MCF 10A (cell line): ENCODE measurements at places on chromosomes 11 and 22. TPM values are rescaled to one million over a fixed set of nuclear protein-coding genes. Genes with fewer than 3 reads are reported as not detected.

DNA sequence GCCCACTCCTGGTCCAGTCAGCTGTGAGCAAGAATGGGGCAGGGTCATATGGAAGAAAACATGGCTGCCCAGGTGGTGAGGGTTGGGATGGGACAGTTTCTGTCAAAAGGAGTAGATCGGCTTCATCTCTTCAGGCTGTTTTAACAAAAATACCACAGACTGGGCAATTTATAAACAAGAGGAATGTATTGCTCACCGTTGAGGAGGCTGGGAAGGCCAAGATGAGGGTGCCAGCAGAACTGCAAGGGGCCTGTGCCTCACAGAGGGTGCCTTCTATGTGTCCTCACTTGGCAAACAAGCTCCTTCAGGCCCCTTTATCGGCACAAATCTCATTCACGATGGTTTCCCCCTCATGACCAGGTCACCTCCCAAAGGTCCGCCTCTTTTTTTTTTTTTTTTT lies 18.1 kb upstream of the RELT start:
- peaks cover 41% of the 10 kb centered on the region for H3K36me3 ChIP-seq
- DNase-seq = no peak
- no peaks in the 10 kb centered on the region for H3K4me1 ChIP-seq
- no peaks in the 10 kb centered on the region for H3K27me3 ChIP-seq

DNA sequence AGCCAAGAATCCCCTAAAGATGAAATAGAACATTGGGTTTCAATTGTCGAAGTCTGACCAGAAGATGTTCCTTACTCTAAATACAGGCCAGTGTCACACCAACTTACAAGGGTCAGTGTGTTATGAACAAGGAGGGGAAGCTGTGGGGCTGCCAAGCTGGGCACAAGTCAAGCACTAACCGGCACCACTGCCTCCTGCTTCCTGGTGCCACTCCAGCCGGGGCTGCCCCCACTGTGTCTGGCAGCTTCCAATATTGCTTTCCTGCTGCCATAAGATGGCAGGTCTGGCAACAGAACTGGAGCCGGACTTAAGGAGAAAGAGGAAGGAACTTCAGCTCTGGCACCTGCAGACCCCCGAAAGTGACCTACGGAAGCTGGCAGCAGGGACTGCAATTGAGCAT lies 13.7 kb upstream of the VPS37C start:
- no peak overlapping the region for H3K27ac ChIP-seq
- peaks cover 9% of the 10 kb centered on the region for H3K4me1 ChIP-seq
- H3K36me3 ChIP-seq = peaks cover 4% of the 10 kb centered on the region
- H3K27me3 ChIP-seq = peaks cover 67% of the 10 kb centered on the region
- H3K4me3 ChIP-seq = no peak overlapping the region
- DNase-seq = no peak

GRCh38 chr11:44014968-44015623 lies 32.7 kb upstream of the ACCSL start:
- no peak for DNase-seq
- H3K4me3 ChIP-seq = no peak overlapping the region
- H3K27ac ChIP-seq = no peak overlapping the region
- H3K36me3 ChIP-seq = no peaks in the 10 kb centered on the region
- H3K4me1 ChIP-seq = no peaks in the 10 kb centered on the region

- no peaks in the 10 kb centered on the region for H3K4me1 ChIP-seq
- H3K4me3 ChIP-seq = no peak overlapping the region
- no peak for DNase-seq
- H3K27ac ChIP-seq = no peak overlapping the region
These were observed 18.6 kb downstream of the FXYD6 start for GRCh38 chr11:117857734-117858414.

- DNase-seq = no peak
- H3K4me1 ChIP-seq = no peaks in the 10 kb centered on the region
- H3K36me3 ChIP-seq = no peaks in the 10 kb centered on the region
- no peak overlapping the region for H3K4me3 ChIP-seq
These were observed 89.0 kb upstream of the VPREB1 start for GRCh38 chr22:22155607-22156006.

GRCh38 chr22:44050766-44051355 lies 26.8 kb downstream of the PARVB start:
- DNase-seq = no peak
- H3K27me3 ChIP-seq = no peaks in the 10 kb centered on the region
- H3K4me3 ChIP-seq = no peak overlapping the region
- H3K4me1 ChIP-seq = no peaks in the 10 kb centered on the region

DNA sequence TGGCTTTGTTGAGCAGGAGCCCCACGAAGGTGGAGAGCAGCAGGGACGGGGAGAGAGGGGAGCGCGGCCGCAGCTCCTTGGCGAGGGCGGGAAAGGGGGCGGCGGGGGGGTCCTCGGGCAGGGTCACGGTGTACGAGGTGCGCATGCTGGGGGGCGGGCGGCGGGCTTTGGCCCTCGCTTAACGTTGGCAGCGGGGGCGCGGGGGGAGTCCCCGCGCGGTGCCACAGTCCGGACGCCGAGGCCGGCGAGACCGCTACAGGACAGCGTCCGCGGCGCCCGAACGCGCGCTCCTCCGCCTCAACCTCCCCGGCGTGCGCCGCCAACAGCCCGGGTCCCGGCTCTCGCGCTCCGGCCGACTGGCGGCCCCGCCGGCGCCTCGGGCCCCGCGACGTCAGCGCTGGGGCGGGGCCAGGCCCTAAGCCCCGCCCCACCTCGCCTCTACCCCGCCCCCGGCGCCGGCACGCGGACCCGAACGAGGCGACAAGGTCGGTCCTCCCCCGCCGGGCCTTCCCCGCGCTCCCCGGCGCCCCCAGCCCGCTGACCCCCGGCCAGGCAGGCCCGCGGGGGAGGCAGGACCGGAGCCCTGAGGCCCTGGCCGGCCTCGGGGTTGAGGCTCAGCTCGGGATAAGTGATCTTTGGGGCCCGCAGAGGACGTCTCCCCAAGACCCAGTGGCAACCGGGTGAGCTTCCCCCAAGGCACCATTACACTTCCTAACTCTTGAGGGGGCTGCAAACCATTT lies 17.5 kb downstream of the USP2 start:
- no peak for DNase-seq
- H3K36me3 ChIP-seq = peaks cover 6% of the 10 kb centered on the region
- H3K27ac ChIP-seq = no peak overlapping the region
- no peaks in the 10 kb centered on the region for H3K27me3 ChIP-seq
- no peak overlapping the region for H3K4me3 ChIP-seq
- peaks cover 73% of the 10 kb centered on the region for H3K4me1 ChIP-seq

DNA sequence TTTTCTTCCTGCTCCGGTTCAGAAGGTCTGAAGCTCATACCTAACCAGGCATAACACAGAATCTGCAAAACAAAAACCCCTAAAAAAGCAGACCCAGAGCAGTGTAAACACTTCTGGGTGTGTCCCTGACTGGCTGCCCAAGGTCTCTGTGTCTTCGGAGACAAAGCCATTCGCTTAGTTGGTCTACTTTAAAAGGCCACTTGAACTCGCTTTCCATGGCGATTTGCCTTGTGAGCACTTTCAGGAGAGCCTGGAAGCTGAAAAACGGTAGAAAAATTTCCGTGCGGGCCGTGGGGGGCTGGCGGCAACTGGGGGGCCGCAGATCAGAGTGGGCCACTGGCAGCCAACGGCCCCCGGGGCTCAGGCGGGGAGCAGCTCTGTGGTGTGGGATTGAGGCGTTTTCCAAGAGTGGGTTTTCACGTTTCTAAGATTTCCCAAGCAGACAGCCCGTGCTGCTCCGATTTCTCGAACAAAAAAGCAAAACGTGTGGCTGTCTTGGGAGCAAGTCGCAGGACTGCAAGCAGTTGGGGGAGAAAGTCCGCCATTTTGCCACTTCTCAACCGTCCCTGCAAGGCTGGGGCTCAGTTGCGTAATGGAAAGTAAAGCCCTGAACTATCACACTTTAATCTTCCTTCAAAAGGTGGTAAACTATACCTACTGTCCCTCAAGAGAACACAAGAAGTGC lies 661 bp upstream of the MALAT1 start:
- no peaks in the 10 kb centered on the region for H3K27me3 ChIP-seq
- peaks cover 9% of the 10 kb centered on the region for H3K4me1 ChIP-seq
- no peak overlapping the region for H3K4me3 ChIP-seq
- H3K36me3 ChIP-seq = no peaks in the 10 kb centered on the region

GRCh38 chr22:25404928-25405816 lies 159.3 kb upstream of the GRK3 start:
- H3K27ac ChIP-seq = no peak overlapping the region
- peak overlapping the region; percentile 83 for H3K4me3 ChIP-seq
- H3K36me3 ChIP-seq = no peaks in the 10 kb centered on the region
- DNase-seq = peak; percentile 57
- H3K27me3 ChIP-seq = no peaks in the 10 kb centered on the region
- peaks cover 23% of the 10 kb centered on the region for H3K4me1 ChIP-seq

GRCh38 chr11:26767060-26767459 lies 45.2 kb upstream of the SLC5A12 start:
- H3K27me3 ChIP-seq = no peaks in the 10 kb centered on the region
- no peak overlapping the region for H3K4me3 ChIP-seq
- DNase-seq = no peak
- H3K27ac ChIP-seq = no peak overlapping the region
- H3K36me3 ChIP-seq = no peaks in the 10 kb centered on the region

DNA sequence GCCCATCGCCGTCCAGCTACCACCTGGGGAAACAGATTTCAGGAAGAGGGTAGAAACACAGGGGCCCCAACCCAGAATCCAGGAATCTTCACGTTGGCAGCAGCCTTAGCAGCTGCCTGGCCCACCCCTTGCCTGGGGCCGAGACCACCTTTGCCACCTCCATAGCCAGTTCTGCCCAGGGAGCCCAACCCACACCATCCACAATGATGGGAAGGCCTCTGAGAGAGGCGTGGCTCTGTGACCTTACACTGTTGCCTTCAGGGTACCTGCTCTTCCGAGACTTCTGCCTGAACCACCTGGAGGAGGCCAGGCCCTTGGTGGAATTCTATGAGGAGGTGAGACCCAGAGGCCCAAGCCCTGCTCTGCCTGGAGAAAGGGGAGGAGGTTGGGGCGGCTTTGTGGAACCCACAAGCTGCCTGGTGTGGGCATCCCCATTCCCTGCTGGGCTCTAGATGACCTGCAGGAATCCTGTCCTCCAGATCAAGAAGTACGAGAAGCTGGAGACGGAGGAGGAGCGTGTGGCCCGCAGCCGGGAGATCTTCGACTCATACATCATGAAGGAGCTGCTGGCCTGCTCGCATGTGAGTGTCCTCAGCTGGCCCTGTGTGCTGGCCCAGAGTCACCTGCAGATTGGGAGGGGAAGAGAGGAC lies 10.0 kb upstream of the ANKRD13D start:
- no peaks in the 10 kb centered on the region for H3K27me3 ChIP-seq
- no peaks in the 10 kb centered on the region for H3K4me1 ChIP-seq
- H3K27ac ChIP-seq = no peak overlapping the region
- peaks cover 31% of the 10 kb centered on the region for H3K36me3 ChIP-seq
- no peak overlapping the region for H3K4me3 ChIP-seq

- H3K4me1 ChIP-seq = no peaks in the 10 kb centered on the region
- H3K36me3 ChIP-seq = no peaks in the 10 kb centered on the region
- DNase-seq = no peak
These were observed 276.2 kb downstream of the BRD1 start for GRCh38 chr22:49551446-49551845.

DNA sequence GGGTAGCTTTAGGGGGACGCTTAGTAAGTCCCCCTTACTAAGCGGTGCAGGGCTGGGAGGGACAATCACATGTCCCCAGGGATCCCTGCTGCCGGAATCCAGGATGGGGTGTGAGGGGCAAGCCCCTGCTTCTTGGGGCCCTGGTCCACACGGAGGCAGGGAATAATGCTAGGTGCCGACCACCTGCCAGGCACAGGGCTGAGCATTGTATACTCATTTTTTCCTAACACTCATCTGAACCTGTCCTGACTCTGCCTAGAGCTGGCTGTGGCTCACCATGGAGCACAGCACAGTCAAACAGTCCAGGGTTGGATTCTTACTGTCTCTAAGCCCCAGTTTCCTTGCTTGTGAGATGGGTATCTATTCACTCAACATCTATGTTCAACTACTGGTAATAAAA lies 1.4 kb upstream of the LTBP3 start:
- H3K4me1 ChIP-seq = peaks cover 47% of the 10 kb centered on the region
- H3K36me3 ChIP-seq = no peaks in the 10 kb centered on the region
- DNase-seq = no peak
- H3K27me3 ChIP-seq = no peaks in the 10 kb centered on the region
- no peak overlapping the region for H3K27ac ChIP-seq

- H3K27me3 ChIP-seq = peaks cover 35% of the 10 kb centered on the region
- no peaks in the 10 kb centered on the region for H3K36me3 ChIP-seq
- DNase-seq = no peak
- no peak overlapping the region for H3K27ac ChIP-seq
These were observed 3.7 kb downstream of the IL2RB start for GRCh38 chr22:37146051-37146385.

GRCh38 chr22:29821291-29822016 lies 16.6 kb downstream of the ASCC2 start:
- DNase-seq = peak; percentile 92
- H3K27ac ChIP-seq = peak overlapping the region; percentile 70
- H3K4me3 ChIP-seq = peak overlapping the region; percentile 9
- peaks cover 76% of the 10 kb centered on the region for H3K36me3 ChIP-seq

DNA sequence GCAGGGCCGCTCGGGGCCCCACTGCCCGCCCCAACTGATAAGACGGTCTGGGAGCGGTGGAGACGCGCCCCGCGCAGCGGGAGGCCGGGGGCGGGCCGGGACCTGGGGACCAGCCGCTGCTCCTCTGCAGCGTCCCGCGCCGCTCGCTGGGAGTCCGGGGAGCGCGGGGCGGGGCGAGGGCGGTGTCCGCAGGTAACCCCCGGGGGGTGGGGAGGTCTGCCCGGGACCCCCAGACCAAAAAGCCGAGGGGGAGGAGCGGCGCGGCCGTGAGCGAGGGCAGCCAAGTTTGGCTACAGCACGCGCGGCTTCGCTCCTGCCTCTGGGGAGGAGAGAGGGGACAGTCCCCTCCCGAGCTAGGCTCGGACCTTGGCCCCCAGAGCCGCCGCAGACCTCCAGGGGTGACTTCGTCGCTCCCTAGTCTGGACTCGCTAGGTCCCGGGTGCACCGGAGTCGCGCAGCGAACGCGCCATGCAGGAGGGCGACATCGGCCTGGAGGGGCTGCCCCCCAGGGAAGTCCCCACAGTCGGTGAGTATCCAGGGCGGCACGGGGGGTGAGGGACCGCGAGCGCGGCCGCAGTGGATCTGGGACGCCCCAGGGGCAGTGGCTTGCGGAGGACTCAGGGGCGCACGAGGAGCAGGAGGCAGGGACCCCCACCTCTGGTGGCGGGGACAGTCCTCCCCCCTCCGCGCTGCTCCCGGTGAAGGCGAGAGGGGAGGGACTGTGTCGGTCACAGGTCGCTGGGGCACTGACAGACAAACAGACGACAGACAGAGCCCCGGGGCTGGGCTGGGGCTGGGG lies 92.3 kb upstream of the ANO1 start:
- no peak overlapping the region for H3K27ac ChIP-seq
- no peaks in the 10 kb centered on the region for H3K36me3 ChIP-seq
- DNase-seq = no peak
- no peaks in the 10 kb centered on the region for H3K4me1 ChIP-seq
- peaks cover 55% of the 10 kb centered on the region for H3K27me3 ChIP-seq

MFRP gene
- not detected in 2 replicates for total RNA-seq

LYVE1 gene
- total RNA-seq = not detected in 2 replicates

LRRC75B gene
- 2.6 and 3.2 TPM in 2 replicates for total RNA-seq

SCN3B gene
- 1.2 and 3.3 TPM in 2 replicates for total RNA-seq

LRRC56 gene
- 0.54 and 0.75 TPM in 2 replicates for total RNA-seq

NRIP3 gene
- total RNA-seq = 0.19 and 0.37 TPM in 2 replicates

KDELR3 gene
- total RNA-seq = 6.4 and 11.5 TPM in 2 replicates

C11orf97 gene
- not detected in 2 replicates for total RNA-seq

TCN1 gene
- total RNA-seq = not detected in 2 replicates
